Cardiac atrium fibroblast (primary cell): ENCODE measurements at places on chromosomes 7 and 10. TPM values are rescaled to one million over a fixed set of nuclear protein-coding genes. Genes with fewer than 3 reads are reported as not detected.

The CYP3A5 gene
- not detected in 2 replicates for total RNA-seq

The SPDYE6 gene
- total RNA-seq, result not detected in 2 replicates

The GBX1 gene
- not detected in 2 replicates for total RNA-seq

The TMEM184A gene
- not detected in 2 replicates for total RNA-seq
